Coronary artery (tissue), 2 donors: ENCODE measurements at places on chromosomes 16 and 17.
A peak's percentile ranks its signal among the peaks of the same experiment; 100 is the strongest.

GRCh38 chr17:61947367-61948078 is 19.7 kb upstream of the INTS2 start:
- no peak for DNase-seq

GRCh38 chr17:49990331-49990730 is 4.7 kb downstream of the DLX3 start:
- DNase-seq = peak; percentile 47

GRCh38 chr16:66551348-66551759 is 1.0 kb upstream of the CKLF start:
- no peak for DNase-seq

DNA sequence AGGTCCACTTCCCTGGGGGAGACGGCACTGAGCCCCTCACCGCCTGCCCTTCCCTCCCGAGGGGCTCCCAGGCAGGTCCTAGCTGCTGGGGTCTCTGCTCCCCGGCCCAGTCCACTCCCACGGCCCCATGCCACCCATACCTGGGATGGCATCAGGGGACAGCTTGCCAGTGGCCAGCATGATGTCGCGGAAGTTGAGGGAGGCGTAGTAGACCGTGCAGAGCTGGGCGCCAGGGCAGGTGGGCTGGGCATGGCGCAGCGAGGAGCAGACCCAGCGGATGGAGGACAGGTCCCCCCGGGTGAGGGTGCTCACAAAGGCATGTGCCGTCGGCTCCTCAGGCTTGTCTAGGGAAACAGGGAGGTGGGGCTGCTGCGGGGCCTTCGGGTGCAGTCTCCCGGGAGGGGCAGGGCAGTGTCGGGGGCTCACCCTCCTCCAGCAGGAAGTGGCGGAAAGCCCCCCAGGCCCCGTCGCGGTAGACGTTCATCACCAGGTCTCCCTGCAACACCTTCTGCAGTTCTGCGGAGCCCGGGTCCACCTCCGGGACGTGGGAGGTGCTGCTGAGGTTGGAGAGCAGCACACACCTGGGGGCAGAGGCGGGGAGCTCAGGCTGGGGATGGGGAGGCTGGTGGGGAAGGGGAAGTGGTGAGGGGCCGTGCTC is 13.5 kb downstream of the FASN start:
- DNase-seq = no peak

DNA sequence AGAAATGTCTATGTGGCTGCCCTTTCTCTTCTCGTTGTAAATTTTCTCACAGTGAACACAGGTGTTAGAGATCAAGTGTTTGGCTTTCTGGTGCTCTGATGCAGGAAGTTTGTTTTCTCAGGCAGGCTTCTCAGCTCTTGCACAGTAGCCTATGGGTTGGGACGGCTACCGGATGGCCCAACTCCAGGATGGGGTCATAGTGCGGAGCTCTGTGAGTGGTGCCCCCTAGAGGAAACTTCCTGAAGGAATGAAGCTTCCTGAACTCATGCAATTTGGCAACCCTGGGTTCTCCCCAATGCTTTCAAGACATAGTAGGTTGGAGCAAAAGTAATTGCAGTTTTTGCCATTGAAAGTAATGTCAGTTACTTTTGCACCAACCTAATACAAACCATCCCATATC is 407.5 kb upstream of the HSBP1 start:
- DNase-seq = no peak

DNA sequence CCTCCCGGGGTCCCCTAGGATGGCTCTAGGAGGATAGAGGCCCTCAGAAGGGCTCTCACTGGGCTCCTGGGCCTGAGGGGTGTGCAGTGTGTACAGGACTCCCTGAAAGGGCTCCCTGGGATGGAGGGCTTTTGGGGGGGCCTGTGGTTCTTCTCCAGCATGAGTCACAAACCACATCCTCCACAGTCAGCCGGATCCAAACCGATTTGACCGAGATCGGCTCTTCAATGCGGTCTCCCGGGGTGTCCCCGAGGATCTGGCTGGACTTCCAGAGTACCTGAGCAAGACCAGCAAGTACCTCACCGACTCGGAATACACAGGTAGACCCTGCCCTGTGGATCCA is 4.5 kb downstream of the TRPV2 start:
- no peak for DNase-seq

- DNase-seq = no peak
These were observed 147.8 kb downstream of the CEP112 start for GRCh38 chr17:66044083-66044482.

DNA sequence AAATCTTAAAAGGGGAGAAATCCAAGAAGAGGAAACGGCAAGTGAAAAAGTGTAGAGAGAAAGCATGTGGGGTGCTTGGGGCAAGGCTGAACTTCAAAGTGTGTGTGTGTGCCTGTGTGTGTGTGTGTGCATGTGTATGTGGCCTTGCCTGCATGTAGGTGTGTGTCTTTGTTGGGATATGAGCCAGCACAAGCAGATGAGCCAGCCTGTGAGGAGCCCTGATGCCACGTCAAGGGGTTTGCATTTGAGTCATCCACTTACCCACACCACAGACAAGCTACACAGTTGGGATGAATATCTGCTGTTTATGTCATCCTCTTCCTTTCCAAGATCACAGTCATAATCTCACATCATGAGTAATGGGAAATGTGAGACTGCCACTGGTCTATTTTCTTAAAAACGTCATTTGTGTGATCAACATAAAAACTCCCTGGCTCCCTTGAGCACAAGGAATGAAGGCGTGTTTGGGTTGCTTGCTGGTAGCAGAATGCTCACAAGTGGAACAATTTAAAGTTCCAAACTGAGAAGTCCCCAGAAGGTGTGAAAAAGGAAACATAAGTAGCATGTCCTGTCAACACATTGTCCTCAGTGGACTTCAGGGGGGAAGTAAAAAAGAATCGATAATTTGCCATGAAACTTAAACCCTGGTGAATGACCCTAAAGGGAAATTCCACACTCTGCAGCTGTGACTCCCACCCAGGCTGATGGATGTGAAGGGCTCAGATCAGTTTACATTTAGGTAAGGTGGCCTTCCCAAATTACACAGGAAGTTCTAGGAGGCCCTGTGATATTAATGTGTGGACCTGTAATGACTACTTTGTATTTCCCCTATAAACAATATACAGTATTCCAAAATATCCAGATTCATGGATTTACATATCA is 14.7 kb downstream of the KCTD19 start:
- DNase-seq = no peak

- no peak for DNase-seq
These were observed 9.6 kb downstream of the POLR3E start for GRCh38 chr16:22306788-22307187.

- peak; percentile 80 for DNase-seq
These were observed 397 bp downstream of the NCOR1 start for GRCh38 chr17:16215002-16215272.

- no peak for DNase-seq
These were observed 2.2 kb downstream of the RASD1 start for GRCh38 chr17:17493986-17494466.

- no peak for DNase-seq
These were observed 74.3 kb downstream of the AXIN2 start for GRCh38 chr17:65487161-65487560.

DNA sequence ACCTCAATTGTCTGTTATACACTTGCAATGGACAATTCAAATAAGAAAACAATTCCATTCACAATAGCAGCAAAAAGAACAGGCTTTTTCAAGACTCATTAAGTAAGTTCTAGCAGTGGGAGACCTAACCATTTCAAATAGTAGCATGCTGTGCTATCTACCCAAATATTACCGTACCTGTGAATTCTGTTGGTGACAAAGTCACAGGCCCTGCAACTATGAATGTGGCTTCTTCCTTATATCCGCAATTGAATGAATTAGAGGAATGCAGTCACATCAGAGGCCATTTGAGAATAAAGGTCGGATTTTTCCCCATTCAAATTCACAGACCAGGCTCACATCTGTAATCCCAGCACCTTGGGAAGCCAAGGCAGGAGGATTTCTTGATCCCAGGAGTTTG is 800 bp upstream of the NME4 start:
- DNase-seq = no peak

- DNase-seq = no peak
These were observed 73.4 kb downstream of the ZNF778 start for GRCh38 chr16:89290887-89291286.

DNA sequence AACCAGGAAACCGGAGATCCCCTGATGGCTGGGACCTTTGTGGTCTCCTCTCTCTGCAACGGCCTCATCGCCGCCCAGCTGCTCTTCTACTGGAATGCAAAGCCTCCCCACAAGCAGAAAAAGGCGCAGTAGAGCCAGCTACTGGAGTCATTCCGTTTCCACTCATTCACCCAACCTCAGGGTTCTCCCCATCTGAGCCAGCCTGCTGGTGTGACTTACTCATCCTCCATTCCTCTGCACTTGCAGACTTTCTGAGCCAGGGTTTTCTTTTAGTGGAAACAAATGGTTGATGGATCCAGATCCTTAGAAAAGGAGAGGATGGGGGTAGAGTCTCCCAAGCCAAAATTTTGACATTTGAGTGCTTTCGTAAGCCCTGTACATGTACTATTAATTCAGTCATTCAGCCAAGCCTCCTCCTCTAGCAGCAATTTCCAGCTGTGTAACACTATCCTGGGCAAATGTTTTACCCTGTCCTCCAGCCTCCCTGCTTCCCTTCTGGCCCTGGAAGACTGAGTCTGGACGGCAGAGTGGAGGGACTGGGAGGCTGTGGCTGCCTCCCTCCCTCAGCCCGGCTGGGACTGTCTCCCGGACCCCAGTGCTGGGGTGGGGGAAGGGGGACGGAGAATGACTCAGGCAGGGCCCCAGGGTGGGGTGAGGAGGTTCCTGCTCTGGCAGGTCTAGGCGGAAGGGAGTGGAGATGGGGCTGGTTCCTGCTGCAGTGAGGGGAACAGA is 2.3 kb downstream of the SOX15 start:
- DNase-seq = no peak

GRCh38 chr17:22512057-22512456 is 819.7 kb downstream of the KCNJ18 start:
- no peak for DNase-seq

DNA sequence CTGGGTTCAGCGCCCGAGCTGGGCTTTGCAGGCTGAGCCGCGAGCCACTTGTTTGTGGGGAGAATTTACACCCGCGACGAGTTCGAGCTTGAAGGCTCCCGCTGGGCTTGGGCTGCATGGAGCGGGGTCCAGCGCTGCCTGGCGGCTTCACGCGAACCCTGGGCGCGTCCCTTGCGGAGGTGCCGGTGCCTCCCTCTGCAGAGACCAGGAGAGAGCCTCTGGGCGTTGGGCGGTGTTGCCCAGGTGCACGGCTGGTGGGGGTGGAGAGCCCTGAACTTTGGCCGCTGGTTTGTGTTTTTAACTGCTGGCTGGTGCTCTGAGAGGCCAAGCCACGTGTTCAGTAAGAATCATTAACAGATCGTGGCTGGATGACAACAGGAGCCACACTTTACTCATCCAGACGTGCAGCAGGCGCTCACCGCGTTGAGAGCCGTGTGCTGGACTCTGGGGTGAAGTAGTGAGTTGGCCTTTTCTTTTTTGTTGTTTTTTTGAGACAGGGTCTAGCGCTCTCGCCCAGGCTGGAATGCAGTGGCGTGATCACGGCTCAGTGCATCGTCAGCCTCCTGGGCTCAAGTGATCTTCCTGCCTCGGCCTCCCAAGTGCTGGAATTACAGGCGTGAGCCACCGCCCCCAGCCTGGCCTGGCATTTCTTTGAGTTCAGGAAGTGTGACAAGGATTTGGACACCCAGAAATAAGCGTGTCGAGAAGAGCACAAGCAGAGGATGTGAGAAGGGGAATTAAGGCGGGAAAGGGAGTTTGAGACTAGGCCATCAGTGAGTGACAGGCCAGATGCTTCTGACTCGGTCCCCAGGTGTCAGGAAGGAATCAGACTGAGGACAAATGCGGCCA is 827 bp downstream of the CDK10 start:
- DNase-seq = peak; percentile 73

GRCh38 chr16:22653876-22654275 is 143.2 kb downstream of the NPIPB5 start:
- DNase-seq = peak; percentile 59

DNA sequence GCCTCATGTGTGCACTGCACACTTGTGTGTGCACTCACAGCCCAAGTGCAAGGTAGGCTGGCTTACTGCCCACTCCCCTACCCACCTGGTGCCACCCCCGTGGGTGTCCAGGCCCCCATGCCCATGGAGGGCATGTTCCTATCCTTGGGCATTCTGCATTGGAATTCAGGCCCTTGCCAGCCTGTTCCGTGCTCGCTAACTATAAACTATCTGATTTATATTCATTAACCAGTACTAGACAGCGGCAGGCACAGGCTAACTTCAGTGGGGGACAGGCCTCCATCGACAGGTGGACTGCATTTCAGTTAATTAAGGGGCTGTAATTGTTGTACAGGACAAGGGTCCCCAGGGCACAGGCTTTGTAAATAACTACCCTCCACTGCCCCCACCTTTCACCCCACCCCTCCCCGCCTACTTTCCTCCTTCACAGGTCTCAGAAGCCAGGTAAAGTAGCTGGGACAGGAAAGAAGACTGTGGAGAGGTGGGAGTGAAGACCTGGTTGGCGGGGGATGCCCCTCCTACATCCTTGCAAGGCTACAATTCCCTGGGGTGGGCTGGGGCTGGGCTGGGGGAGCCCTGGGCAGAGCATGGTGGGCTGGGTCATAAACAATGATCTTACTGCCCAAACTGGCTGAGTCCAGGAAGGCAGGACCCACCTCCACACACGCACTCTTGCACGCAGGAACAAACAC is 119.0 kb upstream of the LHX1 start:
- no peak for DNase-seq

DNA sequence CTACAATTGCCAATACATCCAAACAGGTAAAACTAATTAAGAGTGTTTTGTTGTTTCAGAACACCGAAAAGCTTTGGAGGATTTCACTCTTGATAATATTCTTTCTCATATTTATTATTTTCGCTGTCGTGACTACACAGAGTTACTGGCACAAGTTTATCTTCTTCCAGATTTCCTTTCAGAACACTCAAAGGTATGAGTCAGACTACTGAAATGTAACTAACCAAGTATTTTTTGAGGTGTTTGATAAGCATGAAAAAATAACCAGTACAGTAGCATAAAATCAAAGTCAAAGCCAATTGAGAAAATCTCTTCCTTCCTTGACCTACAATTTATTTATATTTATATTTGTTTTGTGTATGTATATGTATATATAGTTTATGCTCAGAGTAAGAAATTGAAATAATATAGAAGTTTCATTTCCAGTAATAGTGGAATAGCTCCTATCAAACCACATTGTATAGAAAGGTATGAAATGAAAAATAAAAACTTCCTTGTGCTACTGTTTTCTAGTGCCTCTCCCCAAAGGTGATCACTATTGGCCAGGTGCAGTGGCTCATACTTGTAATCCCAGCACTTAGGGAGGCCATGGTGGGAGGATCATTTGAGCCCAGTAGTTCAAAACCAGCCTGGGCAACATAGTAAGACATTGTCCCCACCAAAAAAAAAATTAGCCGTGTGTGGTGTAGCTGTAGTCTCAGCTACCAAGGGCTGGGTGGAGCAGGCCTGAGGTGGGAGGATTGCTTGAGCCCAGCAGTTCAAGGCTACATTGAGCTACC is 10.9 kb downstream of the RAD51C start:
- DNase-seq = no peak

- peak; percentile 79 for DNase-seq
These were observed 66.2 kb downstream of the CENPV start for GRCh38 chr17:16286947-16287562.
